ENCODE measurements at places on chromosomes 3 and 15.

- no peak for DNase-seq
Measured at GRCh38 chr3:14539742-14540491, at the start of gene GRIP2. Gene GRIP2 (minus strand): TSS chr3:14540342. CDS start chr3:14540308, 34 bp downstream.

DNA sequence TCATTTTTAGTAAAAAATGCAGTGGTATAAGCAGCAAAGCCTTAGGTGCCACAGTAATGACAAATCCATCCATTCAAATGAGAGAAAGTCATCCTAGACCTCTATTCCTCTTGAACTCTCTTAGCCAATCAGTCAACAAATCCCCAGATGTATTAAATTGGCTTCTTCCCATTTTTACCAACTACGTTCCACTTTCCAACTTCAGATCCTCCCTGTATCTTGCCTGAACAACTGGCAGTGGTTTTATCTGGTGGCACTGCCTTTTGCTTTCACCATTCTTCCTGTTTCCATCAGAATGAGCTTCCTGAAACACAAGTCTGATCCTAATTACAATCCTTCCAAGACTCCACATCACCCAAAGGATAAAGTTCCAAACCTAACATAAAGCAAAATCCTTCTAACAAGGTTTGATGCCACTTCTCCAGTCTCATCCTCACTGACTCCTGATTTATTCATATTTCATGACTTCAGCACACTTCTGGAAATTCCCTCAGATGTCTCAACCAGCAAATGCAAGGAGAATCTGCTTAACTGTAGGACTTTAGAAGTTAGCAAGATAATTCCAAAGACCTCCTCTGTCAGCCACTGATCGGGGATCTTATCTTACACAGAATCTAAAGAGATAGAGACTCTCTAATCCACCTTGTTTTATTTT is 69.8 kb upstream of the SLC4A7 start:
- DNase-seq = no peak

DNA sequence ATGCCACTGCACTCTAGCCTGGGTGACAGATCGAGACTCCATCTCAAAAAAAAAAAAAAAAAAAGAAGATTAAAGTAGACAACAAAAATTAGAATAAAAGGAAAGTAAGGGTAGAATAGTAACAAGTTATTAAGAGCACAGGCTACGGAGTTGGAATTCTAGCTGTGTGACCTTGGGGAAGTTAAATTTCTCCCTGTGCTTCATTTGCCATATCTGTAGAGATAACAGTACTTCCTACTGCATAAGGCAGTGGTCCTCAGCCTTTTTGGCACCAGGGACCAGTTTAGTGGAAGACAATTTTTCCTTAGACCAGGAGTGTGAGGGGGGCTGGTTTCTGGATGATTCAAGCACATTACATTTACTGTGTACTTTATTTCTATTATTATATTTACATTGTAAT is 28.7 kb upstream of the TMEM42 start:
- no peak for DNase-seq

- no peak for DNase-seq
Measured at GRCh38 chr3:127019449-127019848, 36.5 kb downstream of the PLXNA1 start.

- DNase-seq = no peak
Measured at GRCh38 chr15:72559781-72560180, 85.7 kb downstream of the ARIH1 start.
